ENCODE measurements at places on chromosomes 4 and X.

DNA sequence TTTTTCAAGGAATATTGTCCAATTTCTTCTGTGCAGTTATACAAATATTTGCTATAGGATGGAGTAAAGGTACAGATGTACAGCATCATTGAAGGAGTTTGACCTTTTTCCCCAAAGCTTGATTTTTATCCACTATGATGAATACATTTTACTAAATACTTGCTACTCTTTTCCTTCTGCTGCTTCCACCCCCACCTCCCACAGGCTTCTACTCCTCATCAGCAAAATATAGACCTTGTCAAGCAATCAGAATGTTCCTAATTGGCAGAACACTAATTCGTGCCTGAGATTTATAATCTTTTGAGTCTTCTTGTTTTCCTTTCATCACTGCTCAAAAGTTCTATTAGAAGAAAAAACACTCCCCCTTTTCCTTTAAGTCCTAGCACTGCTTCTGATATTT, 3.8 kb upstream of the THAP9 start:
- DNase-seq: no peak

DNA sequence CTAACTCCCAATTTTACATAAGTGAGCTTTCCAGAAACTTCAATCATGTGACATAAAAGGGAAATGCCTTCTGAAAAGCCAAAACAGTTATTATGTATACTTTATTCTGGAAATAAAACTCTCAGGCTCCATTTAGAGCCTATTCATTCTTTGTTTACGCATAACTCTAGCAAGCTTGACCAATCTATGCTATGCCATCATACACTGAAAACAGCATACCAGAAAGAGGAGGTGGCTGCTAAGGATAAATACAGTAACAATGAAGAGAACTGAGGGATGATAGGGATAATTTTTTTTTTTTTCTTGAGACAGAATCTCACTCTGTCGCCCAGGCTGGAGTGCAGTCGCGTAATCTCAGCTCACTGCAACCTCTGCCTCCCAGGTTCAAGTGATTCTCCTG, 24.4 kb downstream of the CDKL2 start:
- DNase-seq: no peak

- DNase-seq: no peak
Observed at GRCh38 chr4:120348521-120348920, 281.9 kb upstream of the MAD2L1 start.

- DNase-seq: no peak
Observed at GRCh38 chr4:47606482-47606881, 121.4 kb downstream of the ATP10D start.

- no peak for DNase-seq
Observed at GRCh38 chrX:41025926-41026701, 59.1 kb upstream of the USP9X start.

DNA sequence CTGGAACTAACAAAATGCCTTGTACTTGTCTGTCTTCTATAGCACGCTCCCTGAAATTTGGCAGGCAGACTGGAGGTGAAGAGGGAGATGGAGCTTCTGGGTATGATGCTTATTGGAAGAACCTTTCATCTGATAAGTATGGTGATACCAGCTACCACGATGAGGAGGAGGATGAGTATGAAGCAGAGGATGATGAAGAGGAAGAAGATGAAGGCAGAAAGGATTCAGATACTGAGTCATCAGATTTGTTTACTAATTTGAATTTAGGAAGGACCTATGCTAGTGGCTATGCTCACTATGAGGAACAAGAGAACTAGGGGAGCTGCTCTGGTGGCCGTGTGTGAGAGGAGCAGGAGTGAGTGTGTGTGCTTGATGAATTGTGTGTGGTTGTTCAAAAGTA, 13.0 kb downstream of the ZNF330 start:
- DNase-seq: no peak

- no peak for DNase-seq
Observed at GRCh38 chrX:16484338-16484737, 165.6 kb upstream of the S100G start.
